ENCODE measurements at places on chromosomes 13 and 19.

- DNase-seq: no peak
These were observed 1.3 kb downstream of the TFDP1 start for GRCh38 chr13:113585896-113586295.

DNA sequence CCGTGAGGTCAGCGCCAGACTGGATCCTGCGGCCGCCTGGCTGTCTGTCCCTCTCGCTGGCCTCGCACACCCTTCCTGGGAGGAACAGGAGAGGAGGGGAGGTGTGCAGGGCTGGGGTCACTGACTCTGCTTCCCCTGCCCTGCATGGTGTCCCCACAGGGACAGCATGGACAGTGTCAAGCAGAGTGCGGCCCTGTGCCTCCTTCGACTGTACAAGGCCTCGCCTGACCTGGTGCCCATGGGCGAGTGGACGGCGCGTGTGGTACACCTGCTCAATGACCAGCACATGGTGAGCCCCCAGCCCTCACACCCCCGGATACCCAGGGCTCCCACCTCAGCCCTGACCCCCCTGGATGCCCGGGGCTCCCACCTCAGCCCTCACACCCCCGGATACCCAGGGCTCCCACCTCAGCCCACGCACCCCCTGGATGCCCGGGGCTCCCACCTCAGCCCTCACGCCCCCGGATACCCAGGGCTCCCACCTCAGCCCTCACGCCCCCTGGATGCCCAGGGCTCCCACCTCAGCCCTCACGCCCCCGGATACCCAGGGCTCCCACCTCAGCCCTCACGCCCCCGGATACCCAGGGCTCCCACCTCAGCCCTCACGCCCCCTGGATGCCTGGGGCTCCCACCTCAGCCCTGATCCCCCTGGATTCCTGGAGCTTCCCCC lies 21.2 kb downstream of the FUZ start:
- DNase-seq: no peak

GRCh38 chr13:106151056-106151699 lies 384.3 kb downstream of the EFNB2 start:
- DNase-seq: no peak

- DNase-seq: no peak
These were observed 775.7 kb upstream of the SPRY2 start for GRCh38 chr13:81116461-81117282.

DNA sequence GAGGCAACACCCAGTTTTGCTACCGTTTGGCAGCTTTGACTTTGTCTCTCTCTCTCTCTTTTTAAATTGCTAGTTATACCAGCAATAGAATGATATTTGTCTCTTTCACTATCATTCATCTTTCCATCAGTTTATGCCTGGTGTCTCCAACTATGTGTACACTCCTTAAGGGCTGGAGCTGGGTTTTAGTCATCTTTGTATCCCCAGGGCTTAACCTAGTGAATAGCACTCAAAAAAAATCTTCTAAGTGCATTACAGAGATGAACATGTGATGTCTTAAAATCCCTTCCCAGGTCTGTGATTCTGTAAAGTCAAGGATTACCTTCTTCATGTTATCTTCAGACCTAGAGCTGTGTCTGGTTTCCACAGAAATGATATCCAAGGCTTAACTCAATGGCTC lies 7.8 kb upstream of the UBL3 start:
- no peak for DNase-seq

DNA sequence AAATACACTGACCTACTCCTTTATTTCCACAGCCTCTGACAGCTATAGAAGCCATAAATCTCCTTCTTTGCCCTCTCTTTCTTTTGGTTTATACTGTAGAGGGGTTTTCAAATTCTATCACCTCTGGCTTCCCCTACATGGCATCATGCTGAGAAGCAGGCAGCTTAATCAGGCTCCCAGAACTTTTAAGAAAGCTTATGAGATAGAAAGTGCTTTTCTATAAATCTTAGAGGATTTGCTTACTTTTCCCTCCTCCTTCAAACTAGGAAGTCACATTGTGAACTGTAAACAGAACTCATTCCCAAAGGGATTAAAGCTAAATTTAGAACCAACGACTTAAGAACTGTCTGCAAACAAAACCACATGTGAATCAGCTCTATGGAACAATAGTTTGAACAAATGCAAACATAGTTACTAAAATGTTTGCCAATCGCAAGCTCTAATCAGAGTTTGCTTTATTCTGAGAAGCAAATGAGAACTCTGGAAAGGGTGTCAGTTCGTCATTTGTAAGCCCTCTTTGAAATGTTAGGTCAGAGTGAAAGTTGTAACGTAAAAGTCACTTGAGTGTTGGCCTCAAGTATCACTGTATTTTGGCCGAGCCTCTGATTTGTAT lies 344.1 kb downstream of the RFC3 start:
- no peak for DNase-seq

DNA sequence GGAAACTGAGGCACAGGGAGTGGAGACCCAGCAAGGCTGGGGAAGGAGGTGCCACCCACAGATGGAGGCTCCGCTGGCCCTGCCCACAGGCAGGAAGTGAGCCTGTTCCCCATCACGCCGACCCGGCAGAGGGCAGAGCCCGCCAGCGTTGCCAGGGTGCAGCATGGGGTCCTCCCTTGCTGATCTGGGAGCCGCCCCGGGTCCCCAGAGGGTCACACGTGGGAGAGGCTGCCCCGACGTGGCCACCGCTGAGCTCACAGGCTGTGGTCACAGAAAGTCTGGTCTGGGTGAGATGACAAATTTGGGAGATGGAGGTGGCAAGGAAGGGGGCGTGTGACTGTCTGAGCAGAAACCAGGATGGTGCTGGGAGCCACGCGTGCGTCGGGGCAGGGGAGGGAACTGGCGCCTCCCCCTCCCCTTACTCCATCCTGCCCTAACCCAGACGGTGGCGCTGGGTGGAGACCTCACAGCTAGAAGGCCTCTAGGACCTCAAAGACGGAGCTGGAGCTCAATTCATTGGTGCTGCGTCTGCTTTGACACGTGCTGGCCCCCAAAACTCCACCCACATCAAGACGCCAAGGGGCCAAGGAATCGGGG lies 7.7 kb downstream of the MEX3D start:
- no peak for DNase-seq

GRCh38 chr13:89150362-89150761 lies 1479.2 kb downstream of the SLITRK5 start:
- no peak for DNase-seq

- no peak for DNase-seq
These were observed 51.3 kb upstream of the PCDH9 start for GRCh38 chr13:67281466-67281865.

- DNase-seq: no peak
These were observed 128.6 kb upstream of the RNF113B start for GRCh38 chr13:98305670-98306069.

DNA sequence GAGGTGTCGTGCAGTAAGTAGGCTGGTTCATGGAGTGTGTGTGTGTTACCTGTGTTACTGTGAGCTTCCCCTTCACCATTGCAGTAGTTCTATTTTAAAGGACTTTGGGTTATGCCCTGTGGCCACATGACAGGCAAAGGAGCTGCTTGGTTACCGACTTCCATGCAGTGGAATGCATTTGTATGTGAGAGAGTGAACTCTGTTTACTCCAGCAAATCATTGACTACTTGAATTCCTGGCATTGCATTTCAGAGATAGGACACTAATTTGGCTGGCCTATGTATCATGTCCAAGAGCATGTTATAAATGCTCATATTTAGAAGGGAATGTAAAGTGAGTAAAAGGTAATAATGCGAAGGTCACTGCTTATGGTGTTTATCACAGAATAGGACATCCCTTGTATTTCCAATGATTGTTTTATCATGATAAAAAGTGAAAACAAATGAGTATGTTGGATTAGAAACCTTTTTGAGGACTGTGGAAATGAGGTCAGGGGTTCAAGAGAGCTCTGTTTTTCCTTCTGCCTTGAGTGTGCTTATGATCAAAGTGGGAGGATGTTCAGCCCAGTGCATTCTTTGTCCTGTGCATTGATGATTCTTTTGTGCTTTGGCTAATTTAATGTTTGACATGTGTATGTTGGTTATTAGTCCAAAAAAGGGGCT lies 156.5 kb downstream of the LMO7 start:
- no peak for DNase-seq

Measured in germinal center (tissue), 1 donor.